ENCODE measurements at places on chromosomes 1 and 21. TPM values are rescaled to one million over a fixed set of nuclear protein-coding genes. Genes with fewer than 3 reads are reported as not detected.

DNA sequence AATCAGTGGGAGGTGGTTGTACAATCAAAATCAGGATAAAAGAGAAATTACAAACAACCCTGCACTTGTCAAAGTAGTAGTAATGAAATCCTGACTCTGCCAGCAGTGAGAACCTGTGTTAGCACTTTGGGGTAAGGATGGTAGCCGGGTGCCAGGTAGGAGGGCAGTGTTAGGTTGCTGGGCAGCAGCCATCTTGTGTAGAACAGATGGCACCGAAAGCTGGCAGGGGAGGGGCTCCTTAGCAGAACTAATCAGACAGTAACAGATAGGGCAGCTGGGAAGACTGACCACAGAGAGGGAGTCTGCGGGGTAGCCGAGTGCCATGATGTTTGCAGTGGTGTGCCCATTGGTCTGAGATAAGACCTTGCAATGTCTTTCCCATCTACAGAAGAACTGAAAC is 137.3 kb downstream of the SDCCAG8 start:
- peaks cover 19% of the 10 kb centered on the region for H3K36me3 ChIP-seq
- H3K27ac ChIP-seq = peak overlapping the region; percentile 56
- no peak overlapping the region for H3K4me3 ChIP-seq
- H3K4me1 ChIP-seq = peaks cover 70% of the 10 kb centered on the region
- H3K27me3 ChIP-seq = no peaks in the 10 kb centered on the region
- no peak for DNase-seq

The SERTAD4 gene
- total RNA-seq = 5.5 TPM

GRCh38 chr1:109208394-109208793 is 5.3 kb upstream of the SARS1 start:
- H3K4me1 ChIP-seq = no peaks in the 10 kb centered on the region
- H3K27me3 ChIP-seq = peaks cover 15% of the 10 kb centered on the region

The LRRC38 gene
- total RNA-seq = not detected

- no peaks in the 10 kb centered on the region for H3K27me3 ChIP-seq
- DNase-seq = no peak
- H3K4me3 ChIP-seq = no peak overlapping the region
- H3K4me1 ChIP-seq = peaks cover 9% of the 10 kb centered on the region
These were observed 41.5 kb upstream of the DUSP10 start for GRCh38 chr1:221783437-221783836.

Measured in Calu3 (cell line).